ENCODE measurements at places on chromosomes 2 and 18.

DNA sequence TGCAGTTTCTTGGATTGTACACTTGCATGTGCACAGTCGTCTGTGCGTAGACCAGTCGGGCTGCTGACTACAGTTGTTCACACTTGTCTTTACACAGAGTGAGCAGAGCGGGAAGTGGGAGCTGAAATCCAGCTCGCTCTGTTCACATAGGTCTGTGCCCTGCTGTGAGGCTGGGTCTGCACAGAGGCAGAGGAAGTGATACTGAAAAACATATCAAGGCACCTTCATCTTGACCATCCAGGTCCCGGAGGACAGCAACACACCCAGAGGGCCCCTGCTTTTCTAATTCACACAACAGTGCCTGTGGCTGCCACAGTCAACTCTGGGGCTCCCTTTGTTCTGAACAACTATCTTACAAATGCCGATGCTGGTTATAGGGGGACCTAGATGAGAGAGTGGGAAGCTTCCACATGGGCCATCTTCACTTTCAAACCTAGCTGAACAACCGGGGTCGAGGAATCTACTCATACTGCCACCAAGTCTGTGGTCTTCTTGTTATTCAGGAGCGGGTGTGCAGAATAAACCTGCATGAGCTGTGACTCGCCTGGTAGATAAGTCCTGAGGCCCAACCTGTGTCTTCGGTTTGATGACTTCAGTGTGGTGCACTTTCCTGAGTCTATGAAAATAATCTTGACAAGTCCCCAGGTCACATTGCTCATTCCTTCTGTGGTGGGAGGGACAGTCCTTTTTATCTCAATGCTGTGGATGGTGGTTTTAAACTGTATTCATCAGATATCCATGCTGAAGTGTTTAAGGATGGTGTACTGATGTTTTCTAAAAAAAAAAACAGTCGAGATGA is 3.5 kb upstream of the ADNP2 start:
- no peak for DNase-seq

DNA sequence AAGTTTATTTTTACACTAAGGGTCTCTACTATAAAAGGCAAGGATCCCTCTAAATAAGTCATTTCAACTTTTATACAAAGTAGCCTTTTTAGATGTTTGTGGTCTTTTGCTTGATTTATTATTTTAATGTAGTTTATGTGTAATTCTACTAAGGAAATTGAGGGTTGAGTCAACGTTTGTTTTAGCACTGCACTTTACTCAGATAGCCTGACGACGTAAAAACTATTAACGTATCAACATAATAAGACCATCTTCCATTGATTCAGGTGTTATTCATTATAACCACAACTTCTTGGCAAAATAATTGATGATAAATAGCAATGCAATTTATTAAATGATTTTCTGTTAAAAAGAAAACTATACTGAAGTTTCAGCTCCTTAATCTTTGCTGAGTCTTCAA is 1103.6 kb upstream of the ACVR2A start:
- DNase-seq, result no peak

DNA sequence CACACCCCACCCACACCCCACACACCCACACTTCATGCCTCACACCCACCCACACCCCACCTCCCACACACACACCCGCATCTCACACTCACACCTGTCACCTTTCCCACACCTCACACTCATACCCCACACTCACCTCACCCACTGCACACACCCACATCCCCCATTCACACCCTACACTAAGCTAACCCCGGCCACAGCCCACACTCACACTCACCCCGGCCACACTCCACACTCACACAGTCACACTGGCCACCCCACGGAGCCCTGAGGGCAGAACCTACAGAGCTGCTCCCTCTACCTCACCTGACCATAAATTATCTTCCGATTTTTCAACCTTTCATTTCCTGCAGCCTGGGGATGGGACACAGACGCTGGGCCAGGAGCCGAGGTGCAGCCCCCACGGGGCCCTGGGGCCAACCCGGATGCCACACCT is 241.3 kb downstream of the HDAC4 start:
- DNase-seq, result no peak

DNA sequence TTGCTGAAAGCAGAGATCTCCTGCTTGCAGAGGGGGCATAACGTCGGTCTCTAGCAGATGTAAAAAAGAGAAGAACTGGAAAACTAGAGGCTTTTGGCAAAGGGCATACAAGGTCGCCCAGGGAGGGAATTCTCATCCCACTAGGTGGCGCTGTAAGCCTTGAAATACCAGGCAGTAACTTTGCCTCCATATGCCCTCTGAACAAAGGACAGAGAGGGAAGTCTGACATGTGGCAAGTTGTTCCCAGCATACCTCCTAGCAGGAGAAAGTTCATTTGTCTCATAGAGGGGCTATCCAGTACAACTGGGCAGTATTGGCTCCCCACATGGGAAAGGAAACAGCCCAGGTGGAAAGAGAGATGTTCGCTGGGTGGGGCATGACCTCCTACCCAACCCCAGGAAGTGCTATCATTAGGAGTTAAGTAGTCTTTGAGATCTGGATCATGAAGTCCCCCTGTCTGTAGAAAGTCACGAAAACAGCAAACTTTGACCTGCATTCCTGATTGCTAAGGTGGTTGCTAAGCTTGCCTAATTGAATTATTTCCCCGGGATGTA is 39.9 kb downstream of the STK17B start:
- DNase-seq, result no peak

DNA sequence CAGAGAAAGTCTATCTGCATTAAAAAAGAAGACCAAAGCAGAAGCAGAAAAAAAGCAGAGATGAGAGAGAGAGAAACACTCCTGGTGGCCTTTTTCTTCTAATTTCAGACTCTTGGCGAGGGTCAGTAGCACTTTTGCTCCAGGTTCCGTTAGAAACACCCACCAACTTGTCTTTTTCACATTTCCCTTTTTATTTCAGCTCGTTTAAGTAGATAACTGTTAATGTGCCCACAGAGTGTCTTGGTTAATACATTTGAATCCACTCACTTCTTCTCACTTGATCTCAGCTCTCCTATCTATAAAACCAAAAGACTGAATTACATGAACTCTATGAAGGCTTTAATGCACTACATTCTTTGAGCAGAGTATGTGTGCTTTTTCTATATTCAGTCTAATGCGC is 63.1 kb downstream of the AAK1 start:
- DNase-seq, result no peak

DNA sequence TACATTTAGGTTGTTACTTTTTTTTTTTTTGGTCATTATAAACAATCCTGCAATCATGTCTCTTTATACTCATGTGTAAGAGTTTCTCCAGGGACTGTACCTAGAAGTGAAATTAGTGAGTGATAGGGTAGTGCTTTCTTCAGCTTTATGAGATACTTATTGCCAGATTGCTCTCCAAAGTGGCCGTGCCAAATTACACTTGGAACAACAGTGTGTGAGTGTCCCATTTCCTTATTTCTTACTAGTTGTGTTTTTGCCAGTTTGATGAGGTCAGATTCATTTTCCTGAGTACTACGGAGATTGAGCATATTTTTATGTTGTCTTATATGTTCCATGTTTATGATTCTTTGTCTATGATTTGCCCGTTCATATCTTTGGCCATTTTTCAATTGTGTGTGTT is 39.2 kb downstream of the GALNT1 start:
- no peak for DNase-seq

DNA sequence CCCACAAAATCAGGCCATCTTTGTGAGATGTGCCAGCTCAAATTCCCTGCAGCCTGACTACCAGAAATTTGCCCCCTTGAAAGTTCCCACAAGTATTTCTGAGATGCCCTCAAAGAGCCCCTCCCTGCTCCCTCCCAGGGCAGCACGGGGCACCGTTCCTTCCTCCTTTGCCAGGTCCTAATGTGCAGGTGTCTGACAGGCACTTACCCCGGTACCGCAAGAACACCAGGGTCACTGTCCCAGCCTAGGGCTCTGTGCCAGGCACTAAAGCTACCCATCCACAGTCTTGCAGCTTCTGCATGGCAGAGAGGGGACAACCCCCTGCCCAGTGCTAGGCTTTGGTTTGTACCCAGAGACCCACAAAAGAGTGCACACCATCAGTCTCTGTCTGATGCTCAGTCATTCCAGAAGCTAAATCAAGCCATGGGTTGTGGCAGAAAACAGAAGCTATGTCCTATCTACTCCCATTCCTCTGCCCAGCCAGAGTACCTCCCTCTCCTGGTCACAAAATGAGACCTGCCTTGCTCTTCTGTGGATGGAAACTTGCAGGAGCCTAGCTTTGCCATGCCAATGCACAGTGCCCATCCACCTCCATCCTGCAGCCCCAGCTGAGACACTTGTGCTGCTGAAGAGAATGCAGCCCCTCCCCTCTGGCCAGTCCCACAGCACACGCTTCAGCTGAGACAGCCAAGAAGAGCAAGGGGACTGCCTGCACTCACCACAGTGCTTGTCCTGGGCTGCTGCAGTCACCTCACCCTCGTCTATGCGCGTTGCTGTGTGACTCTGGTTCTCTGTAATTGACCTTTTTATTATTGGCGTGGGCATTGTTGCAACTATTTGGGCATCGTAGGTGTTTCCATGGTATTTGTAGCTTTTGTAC is 48.7 kb downstream of the INPP5D start:
- no peak for DNase-seq

DNA sequence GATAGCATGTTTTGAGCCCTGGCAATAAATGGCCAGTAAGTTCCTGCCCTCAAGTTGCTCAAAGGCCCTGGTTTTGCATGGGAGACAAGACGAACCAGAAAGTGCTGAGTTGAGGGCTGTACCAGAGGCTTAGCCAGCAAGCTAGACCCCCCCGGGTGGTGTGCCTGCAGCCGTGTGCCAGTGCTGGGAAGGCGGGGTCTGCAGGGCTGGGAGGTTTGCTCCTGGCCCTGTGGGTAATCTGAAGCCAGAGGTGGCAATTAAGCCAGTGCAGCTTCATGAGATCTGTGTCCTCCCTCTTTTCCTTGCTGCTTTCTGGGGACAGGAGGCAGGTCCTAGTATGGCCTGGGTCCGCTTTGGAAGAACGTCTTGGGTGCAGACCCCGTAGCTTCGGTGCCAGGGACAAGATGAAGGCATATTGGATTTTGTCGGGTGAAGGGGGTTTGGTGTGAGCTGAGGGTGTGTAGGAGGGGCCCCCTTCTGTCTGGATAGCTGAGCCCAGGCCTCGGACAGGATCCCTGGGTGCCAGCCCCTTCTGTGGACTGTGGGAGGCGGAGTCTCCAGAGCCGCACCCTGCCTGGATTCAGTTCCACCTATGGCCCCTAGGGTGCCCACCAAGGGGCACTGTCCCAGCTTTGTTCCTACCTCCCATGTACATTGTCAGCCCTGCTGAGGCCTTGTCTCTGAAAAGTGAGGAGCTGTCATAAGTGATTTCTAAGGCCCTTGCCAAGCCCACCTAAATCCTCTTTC is 15.6 kb downstream of the ATOH8 start:
- DNase-seq, result no peak

Data from HFF-Myc (cell line).